ENCODE measurements at places on chromosomes 12 and 14. TPM values are rescaled to one million over a fixed set of nuclear protein-coding genes. Genes with fewer than 3 reads are reported as not detected.
A peak's percentile ranks its signal among the peaks of the same experiment; 100 is the strongest.

DNA sequence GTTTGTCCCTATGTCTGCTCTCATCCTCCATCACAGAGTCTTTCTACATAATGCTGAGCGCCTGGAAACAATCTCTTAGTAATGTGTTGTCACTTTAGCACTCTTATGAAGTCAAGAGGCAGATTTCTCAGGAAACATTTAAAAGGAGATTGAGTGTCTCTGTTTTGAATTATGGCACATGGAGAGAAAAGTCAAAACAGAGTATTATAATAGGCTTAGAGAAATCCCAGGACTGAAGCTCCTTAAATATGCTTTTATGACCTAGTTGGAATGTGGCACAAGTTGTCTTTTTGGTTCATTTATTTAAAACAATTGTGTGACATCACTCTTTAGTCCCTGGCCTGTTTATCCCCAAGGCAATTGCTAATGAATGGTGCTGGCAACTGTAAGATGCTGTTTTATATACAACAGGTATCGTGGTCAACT, 117.8 kb upstream of the HIF1A start:
- no peak for DNase-seq

DNA sequence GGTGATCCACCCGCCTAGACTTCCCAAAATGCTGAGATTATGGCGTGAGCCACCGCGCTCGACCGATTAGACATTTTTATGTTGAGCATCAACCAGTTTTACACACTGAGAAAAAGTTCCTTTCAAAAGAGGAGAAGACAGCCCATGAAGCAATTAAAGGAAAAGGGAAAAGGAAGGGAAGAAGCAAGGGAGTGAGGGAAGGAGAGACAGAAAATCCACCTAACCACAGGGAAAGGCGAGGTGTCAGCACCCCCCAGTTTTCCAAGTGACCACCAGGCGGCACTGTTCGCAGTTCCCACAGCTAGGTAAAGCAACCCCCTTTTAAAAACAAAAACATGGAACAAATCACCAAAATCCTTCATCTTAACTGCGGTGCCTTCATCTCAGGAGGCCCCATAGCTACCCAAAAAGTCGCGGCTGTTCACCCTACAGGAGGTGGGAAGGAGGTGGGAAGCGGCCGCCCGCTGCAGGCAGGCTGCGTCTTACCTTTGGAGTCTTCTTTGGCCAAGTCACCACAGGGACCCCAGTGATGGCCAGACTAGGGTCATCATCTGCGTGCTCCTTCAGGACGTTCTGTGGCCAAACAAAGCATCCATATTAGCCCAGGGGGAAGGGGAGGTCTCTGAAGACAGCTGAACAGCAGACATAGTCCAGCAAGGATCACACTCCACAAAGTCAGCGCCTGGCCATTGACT, 86.6 kb downstream of the KDM2B start:
- no peak for DNase-seq

DNA sequence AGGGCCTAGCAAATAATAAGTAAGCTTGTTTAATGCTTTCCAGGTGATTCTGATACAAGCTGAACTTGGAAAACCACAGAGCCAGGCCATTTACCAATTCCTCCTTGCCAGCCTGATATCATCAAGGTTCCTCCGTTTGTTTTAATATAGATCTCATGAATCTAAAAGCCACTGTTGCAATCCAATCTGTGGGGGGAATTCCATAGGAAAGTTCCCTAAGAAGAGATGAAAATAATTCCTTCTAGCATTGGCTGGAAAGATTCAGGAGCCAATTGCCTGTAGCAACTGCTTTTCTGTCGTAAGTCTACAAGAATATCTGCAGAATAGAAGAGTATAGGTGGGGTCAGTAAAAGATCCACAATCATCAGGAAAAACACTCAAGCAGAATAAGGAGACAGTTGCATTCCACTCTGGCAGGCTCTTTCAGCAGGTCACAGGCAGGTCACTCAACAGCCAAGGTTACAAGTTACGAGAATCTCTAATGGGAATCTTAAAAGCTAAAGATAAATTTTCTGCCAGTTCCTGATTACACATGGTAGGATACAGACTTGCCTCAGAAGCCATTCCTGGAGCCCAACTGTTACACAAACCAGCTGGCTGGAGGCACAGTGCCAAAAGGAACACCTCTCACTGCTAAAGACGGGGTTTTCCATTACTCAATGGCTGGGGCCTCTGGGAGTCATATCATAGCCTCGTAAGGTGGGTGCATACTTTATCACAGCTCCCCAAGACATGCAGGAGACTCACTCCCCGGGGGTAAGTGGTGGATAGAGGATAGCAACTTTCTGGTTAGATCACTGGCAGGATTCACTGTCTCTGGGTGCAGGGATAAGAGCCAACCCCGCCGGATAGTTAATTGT, 43.6 kb downstream of the FGD6 start:
- DNase-seq, result no peak

GRCh38 chr14:87169362-87169761, 823.6 kb downstream of the GALC start:
- no peak for DNase-seq

GRCh38 chr12:123524378-123524777, 9.1 kb downstream of the RILPL1 start:
- DNase-seq, result no peak

DNA sequence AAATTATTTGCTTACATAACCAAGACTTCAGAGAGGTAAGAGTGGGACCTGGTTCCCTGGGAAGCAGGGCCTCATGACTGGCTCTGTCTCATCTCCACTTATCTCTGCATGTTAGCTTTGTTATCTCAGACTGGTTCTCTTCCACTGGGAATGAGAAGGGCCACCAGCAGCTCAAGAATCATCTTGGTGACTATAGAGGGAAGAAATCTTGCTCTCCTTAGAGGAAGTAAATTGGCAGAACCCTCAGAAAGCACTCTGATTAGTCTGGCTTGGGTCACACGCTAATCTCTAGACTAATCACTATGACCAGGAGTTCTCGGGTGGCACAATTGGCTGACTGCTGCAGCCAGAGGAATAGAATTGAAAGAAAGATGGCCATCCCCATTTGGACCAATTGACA, 110.8 kb upstream of the KRAS start:
- DNase-seq, result no peak

- no peak for DNase-seq
These were observed 63.3 kb downstream of the RASSF3 start for GRCh38 chr12:64673490-64674169.

DNA sequence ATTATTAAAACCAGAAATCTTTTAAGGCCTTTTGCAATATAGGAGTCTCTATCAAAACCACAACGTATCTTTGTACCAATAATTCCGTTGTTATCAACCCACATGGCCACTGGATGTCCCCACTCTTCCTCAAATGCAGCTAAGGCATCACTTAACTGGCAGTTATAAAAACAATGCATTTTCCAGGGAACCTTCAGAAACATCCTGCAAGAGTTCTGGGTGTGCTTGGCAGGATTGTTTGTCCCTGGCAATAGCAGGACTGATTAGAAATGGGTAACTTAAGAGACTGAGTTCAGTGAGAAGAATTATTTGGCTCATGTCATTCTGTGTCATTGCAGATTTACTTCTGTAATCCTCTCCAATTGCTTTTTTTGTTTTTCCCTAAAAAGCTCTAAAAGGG, 112.0 kb downstream of the SLC15A5 start:
- no peak for DNase-seq

DNA sequence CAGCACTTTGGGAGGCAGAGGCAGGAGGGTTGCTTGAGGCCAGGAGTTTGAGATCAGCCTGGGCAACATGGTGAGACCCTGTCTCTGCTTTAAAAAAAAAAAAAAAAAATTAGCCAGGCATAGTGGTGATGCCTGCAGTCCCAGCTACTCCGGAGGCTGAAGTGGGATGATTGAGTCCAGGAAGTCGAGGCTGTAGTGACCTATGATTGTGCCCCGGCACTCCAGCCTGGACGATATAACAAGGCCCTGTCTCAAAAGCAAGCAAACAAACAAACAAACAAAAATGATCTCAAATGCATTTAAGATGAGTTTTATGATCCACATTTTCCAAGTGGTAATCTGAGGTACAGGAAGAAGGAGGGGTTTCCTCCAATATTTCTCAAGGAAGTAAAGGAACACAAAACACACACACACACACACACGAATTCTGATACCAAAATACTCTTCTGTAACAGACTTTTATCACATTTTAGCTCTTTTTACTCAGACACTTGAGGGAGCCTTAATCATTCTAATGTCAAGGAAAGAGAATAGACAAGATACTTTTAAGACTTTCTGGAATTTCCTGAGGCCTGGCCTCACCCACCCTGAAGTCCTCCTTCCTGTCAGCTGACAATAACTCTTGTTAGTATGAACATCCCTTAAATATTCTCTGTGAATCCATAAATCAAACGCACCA, 44.4 kb upstream of the CERS5 start:
- no peak for DNase-seq

- DNase-seq, result peak; percentile 71
These were observed 675 bp downstream of the NEDD8 start for GRCh38 chr14:24231263-24232120.

DNA sequence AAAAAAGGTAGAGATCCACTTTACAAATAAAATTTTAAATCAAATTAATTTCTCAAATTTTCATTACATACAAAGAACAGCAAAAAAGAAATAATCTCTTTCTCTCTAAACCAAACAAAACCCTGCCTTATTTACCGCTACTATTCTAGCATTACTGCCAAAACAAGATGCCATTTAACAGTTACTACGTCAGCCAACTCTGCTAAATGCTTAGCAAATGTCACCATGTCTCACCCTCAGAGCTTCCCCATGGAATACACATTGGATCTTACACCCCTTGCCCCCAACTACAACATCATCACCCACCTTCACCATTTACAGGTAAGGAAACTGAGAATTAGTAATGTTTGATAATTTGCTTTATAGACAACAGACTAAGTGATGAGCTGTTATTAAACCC, 23.0 kb upstream of the NR2C1 start:
- DNase-seq, result no peak

GRCh38 chr14:34615507-34615906, 14.4 kb downstream of the SNX6 start:
- DNase-seq, result no peak

GRCh38 chr12:67388331-67389138, 119.4 kb downstream of the CAND1 start:
- DNase-seq, result no peak

DNA sequence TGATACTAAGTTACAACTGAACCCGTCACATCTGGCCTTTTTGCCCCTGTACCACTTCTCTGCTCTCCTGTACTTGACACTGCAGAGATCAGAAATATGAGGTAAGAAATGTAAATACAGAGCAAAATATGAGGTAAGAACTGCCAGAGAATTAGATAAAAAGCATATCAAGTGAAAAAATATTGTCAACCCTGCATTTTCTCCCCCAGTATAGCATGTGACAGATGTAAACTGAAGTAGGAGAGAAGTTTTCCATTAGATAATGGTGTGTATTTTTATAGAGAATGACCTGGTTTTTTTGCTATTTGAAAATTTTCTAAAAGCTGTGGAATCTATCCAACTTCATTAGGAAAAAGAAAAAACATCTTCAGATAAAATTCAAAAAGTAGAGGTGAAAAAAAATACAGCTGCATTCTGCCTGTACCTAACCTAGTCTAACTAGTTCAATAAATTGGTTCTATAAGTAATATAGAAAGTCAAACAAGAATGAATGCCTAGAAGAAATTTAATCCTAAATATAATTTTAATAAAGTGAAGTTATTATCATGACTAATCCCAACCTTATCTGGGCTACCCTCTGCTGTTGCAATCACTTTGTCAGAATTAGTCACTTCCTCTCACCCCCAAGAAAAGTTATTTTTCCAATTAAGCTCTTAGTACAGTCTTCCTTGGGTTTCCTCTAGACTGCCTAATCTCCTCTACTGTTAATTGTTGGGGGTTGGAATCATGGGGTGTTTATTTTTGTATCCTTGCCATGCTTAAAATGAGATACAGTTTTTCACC, 210.0 kb downstream of the RASSF9 start:
- DNase-seq, result no peak

GRCh38 chr12:72570601-72571000, 298.4 kb downstream of the TRHDE start:
- no peak for DNase-seq

- no peak for DNase-seq
These were observed 211.8 kb downstream of the BMP4 start for GRCh38 chr14:53744857-53745256.

GRCh38 chr14:105419195-105420091, at the start of gene MTA1:
TSS of gene MTA1 (plus strand) at chr14:105419827. CDS start at chr14:105420036, 209 bp downstream.
- DNase-seq, result peak; percentile 88

GRCh38 chr12:93612776-93613175, 40.3 kb downstream of the SOCS2 start:
- no peak for DNase-seq

DNA sequence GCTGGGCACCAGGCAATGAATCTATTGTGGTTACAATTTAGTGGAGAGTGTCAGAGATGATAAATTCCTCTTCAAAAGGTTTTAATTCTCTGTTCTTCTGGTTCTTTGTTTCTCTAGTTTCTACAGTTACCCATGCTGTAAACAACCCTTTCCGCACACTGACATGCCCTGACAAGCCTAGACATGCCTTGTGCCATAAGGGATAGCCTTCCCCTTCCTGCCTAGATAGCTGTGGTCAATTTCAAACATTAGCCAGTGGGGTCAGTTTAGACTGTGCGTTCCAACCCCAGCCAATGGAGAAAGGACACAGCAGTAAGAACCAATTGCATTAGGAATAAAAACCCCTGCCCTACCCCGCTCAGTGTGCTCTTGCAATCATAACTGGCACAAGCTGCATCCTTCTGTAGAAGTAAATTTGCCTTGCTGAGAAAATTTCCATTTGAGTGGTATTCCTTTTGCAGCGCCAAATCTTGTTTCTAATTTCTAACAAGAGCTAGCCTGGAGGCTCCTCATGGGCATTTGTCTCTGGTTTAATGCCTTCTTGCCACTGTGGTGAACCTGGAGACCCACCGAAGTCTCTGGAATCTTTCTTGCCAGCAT, 6.4 kb downstream of the EDDM3A start:
- no peak for DNase-seq

DNA sequence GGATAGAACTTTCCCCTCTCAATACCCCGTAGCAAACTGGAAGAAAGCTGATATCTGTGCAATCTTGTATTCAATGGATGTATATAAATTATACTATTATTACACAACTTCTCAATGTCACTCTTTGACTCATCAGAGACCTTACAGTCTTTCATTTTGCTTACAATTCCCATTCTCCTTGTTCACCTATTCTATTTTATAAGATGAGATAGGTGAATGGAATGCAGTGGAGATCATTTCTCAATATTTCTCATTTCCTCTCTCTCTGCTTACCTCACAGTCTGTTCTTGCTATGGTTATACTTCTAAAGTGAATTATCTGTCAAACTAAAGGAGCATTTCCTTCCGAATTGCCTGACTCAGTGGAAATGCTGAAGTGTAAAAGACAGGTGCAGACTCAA, 14.9 kb downstream of the FOXA1 start:
- no peak for DNase-seq

EXOC3L4 gene
- total RNA-seq, result 2.0 TPM

CLEC1A gene
- total RNA-seq, result 7.7 TPM

GLT8D2 gene
- total RNA-seq, result 6.3 TPM

PLA2G1B gene
- 1.8 TPM for total RNA-seq

TDRD9 gene
- 5.4 TPM for total RNA-seq

PKP2 gene
- total RNA-seq, result 1.00 TPM

DIO3 gene
- total RNA-seq, result 6.4 TPM

NGB gene
- not detected for total RNA-seq

SLC25A47 gene
- total RNA-seq, result not detected

MDP1 gene
- total RNA-seq, result 10.3 TPM

TMEM63C gene
- total RNA-seq, result 0.51 TPM

RPL10L gene
- total RNA-seq, result not detected

CRIP1 gene
- total RNA-seq, result 64.8 TPM

OR4E2 gene
- total RNA-seq, result not detected

ZFHX2 gene
- 3.1 TPM for total RNA-seq

TSPAN11 gene
- total RNA-seq, result 1.4 TPM

RIN3 gene
- 38.0 TPM for total RNA-seq

STON2 gene
- total RNA-seq, result 20.8 TPM

MANSC4 gene
- not detected for total RNA-seq

KRT85 gene
- total RNA-seq, result not detected

HOXC6 gene
- total RNA-seq, result 0.74 TPM

LALBA gene
- not detected for total RNA-seq

Measured in mesenteric fat pad (tissue), 1 donor.